Fibroblast of the conjunctiva (primary cell): ENCODE measurements at places on chromosomes 2 and 18.
A peak's percentile ranks its signal among the peaks of the same experiment; 100 is the strongest.

DNA sequence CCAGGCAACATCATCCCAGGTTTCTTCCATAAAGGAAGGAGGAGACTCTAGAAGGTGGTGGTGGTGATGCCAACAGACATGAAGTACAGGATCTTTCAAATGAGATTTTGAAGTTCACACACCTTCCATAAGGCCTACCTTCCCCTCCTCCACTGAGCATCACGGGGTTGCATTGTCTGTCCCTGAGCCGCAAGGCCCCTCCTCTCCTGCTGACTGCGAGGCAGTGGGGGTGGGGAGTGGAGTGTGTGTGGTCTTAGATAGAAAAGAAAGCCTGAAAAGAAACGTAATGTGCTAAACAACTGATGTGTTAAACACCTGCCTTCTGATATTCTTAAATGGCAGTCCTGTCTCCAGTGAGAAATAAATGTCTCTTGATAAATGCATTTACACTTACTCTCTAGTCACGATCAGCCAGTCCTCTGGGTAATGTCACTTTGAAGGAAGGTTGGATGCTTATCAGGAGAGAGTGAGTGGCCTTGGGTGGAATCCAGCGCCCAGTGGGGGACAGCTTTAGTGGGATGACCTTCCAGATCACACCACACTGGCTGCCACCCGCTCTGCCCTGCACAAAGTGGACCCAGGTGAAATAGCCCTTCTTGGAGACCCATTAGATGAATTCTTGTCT is 5.5 kb upstream of the SCYGR5 start:
- DNase-seq = no peak

DNA sequence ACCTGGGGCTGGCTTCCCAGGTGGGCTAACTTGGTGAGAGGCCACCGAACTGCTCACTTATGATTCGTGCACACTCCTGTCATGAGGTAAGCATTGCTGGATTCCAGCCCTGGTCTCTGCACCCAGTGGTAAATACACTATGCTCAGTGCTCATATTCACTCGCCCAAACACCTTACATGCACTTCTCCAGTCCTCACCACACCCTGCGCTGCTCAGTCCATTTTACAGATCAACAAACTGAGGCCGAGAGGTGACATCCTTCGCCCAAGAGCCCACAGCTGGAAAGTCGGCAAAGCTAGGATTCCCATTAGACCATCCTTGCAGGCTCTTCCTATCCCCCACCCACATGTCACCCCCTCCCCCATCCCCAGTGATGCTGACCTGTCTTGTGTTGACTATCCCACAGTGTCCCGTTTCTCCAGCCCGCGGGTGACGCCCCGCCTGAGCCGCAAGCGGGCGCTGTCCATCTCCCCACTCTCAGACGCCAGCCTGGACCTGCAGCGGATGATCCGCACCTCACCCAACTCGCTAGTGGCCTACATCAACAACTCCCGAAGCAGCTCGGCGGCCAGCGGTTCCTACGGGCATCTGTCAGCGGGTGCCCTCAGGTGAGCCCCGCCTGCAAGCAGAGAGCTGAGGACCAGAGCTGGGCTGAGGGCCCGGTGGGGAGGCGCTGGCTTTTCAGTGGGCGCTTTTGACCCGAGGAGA is 232.8 kb downstream of the GLI2 start:
- no peak for DNase-seq

DNA sequence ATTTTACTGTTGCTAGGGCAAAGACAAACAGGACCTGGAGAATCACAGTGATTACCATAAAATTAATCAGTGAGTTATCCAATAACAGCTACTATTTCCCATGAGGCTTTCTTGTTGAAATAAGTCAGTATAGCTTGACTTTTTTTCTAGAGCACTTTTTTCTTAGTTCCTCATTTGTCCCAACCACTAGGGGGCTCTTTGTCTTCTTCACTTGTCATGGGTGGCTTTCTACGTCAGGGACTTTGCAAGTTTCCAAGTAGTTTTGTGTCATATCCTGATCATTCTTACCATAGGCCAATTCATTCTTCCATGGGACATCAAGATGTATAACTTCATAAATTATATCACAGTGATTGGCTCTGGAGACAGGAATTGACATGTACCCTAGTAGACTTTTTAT is 1019.6 kb upstream of the PIK3C3 start:
- DNase-seq = no peak

DNA sequence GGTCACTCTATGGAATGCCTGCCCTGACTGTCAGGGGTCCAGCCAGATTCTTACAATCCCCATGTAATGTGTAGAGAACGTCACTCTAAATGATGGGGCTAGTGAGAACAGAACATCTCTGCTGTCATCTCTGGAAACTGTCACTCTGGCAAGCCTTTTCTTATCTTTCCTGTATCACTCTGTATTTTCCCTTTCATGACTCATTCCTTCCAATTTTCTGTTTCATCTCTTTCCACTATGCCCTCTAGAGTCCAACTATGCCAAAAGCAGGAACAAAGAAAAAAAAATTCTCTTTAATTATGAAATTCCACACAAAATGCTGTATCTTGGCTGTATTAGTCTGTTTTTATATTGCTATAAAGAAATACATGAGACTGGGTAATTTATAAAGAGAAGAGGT is 608.8 kb downstream of the ADCYAP1 start:
- DNase-seq = no peak

- DNase-seq = no peak
Measured at GRCh38 chr18:8654503-8655451, 45.5 kb downstream of the RAB12 start.

DNA sequence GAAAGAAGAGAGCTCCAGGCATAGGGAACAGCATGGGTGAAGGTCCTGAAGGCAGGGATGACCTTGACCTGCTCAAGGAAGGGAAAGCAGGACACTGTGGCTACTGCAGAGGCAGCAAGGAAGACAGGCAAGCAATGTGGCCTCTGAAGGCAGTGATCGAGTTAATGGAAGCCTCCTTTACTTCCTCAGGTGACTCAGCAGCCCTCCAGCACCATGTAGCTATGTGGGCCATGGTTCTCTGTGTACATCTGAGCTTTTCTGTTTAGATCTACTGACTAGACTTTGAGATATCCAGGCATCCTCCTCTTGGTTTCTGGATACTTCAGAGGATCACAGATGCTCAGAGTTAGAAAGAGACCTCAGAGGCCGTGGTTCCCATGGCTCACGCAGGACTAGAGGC is 107.3 kb upstream of the PID1 start:
- DNase-seq = no peak

DNA sequence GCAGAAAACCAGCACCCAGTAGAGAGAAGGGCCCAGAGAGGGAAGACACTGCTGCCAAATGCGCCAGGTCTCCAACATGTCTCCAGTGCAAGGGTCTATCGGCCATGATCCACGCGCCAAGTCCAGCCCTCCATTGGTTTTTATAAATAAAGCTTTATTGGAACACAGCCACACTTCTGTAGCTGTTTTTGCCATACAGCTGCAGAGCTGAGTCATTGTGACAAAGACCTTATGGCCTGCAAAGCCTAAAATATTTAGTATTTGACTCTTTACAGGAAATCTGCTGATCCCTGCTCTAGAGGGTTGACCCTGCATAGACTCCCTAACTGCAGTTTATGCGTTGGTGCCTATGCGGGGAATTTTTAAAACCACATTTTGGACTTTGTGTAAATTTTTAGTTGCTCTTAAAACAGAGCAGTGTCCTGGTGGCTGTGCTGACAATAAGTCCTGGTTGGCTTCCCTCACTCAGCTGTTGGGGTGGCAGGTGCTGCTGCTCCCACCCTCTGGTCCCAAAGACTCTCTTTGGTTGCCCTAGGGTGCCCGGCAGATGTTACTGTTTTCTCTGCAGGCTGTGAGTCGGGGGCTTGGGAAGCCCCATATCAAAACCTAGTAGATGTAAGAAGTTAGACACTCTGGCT is 154.9 kb downstream of the CTIF start:
- peak; percentile 22 for DNase-seq

DNA sequence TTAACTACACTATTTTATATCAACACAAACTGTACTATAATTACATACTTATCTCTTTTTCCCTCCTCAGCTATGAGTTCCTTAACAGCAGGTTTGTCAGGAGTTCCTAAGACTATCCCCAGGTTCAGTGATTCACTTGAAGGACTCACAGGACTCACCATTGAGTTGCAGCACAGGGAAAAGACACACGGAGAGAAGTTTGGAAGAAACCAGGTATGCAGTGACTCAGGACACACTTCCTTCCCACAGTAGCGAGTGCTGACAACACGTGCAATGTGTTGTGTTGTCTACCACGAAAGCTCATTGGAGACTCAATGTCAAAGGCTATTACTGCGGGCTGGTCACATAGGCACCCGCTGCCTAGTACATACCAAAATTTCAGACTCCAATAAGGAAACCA is 32.0 kb downstream of the MGAT4A start:
- DNase-seq = no peak

GRCh38 chr2:64417624-64418023 is 36.3 kb upstream of the LGALSL start:
- DNase-seq = no peak

GRCh38 chr2:17736989-17737388 is 16.6 kb downstream of the SMC6 start:
- DNase-seq = no peak

DNA sequence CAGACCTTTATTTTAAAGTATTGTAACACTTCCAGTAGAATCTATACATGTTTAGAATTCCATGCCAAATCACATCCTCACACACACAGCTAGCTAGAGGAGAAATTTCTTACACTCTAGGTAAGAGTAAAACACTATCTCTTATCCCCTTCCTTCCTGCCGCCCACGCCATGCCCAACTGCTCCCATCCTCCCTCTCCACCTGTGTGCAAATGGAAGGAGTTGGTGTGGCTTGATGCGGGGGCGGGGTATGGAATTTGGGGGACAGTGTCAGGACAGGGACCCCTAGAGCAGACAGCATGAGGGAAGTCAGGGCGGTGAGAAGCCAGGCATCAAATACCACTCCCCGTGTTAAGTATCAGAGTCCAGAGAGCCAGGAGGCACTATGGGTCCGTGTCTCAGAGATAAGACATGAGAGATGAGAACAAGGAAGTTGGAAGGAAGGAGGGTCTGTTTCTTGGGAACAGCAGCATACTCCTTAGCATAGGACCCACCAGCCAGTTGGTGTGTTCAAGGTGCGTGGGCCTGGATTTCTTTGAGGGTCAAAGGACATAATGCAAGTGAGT is 48.6 kb upstream of the NOSTRIN start:
- no peak for DNase-seq

GRCh38 chr18:62769216-62769615 is 53.9 kb downstream of the PHLPP1 start:
- no peak for DNase-seq

DNA sequence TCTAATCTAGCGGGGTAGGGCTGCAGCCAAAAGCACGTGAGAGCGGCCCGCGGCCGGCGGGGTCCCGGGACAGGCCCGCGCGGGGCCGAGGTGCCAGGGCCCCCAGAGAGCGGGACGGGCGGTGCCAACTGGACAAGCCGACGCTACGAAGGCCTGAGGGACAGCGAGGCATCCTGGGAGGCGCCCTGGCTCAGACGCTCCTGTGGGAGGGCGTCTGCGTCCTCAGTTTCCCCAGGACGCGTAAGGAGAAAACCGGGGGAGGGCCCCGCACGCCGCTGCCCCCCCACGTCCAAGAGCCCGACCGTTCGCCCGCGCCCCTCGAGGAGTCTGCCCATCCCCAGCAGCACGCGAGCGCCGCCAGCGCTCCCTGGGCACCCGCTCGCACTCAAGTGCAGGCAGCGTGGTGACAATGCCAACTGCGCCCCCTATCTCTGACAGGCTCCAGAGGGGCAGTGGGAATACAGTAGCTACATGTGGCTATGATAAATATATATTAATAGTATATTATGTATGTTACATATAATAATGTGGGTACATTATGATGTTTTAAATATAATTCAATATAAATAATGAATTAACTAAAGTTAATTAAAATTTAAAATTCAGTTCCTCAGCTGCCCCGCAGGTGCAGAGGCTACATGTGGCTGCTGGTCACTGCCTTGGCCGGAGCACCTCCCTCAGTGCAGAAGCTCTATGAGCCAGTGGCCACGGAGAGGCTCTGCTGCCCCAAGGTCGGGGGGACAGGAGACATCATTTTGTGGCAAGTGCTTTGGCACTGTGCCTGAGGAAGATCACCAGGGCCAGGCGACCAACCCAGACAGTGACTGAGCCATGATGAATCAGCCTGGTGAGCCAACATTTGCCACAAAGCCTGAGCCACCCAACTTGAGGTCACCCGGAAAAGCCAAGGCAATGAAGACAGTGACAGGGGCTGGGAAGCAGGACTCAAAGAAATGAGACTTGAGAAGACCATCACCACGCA is 5.5 kb upstream of the SFT2D3 start:
- peak; percentile 24 for DNase-seq

DNA sequence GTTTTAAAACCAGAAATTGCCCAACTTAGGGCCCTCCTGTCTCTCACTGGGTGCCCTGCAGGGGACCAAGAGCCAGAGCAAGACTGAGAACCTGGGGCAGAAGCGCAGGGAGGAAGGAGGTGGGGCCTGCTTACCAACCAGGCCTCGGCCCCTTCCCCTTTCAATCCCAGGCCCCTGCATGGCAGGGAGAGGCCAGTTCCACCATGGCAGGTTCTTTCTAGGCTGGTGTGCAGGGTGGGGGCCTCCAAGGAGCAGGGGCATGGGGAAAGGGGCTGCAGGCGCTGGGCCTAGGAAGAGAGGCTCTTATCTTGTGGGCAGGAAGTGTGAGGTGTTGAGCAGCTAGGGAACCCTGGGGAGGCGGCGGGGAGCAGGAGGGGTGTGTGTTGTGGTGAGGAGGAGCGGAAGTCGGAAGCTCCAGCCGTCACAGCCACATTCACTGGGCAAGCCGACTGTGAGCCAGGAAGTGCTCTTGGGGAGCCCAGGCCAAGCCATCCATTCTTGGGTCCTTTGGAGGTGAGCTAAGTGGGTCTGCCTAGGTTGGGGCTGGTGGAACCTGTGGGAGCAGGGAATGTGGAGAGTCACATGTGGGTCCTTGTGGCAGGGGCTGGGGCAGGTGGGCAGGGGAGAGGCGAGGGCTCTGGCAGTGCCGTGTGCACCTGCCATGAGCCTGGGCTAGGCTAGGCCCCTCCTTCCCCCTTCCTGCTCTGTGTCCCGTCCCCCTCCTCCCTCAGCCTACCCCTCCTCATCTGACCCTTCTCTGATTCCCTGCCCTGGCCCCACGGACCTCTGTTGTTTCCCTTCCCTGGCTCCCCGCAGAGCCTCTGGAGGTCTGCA is at the start of gene PSD4:
Gene PSD4 (plus strand): TSS at position 430 of the 834 bp plus-strand sequence. CDS start 8,486 bp downstream, outside the sequence.
- no peak for DNase-seq

DNA sequence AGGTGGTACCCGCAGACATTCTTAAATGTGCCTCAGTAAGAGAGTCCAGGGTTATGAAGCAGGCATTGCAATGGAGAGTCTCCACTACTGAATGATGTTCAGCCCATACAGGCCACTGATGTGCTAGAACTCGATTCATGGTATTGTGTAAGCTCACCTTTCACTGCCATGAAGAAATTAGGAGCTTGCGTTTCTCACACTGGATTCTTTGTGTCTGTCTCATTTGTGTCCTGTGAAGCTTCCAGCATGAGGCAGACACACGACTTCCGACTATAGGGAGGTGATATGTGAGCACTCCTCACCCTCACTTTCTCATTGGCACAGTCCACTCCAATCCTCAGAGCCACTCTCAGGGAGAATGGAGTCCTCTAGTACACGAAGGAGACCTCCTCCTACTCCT is 677.4 kb upstream of the RAB6C start:
- no peak for DNase-seq
